ENCODE measurements at places on chromosomes 12 and 14.

- DNase-seq = no peak
Observed at GRCh38 chr12:103901518-103902173, 28.6 kb upstream of the HSP90B1 start.

- DNase-seq = no peak
Observed at GRCh38 chr14:86640288-86640687, 1110.3 kb downstream of the FLRT2 start.

GRCh38 chr12:3017281-3017680, 58.1 kb downstream of the TEAD4 start:
- DNase-seq = no peak

DNA sequence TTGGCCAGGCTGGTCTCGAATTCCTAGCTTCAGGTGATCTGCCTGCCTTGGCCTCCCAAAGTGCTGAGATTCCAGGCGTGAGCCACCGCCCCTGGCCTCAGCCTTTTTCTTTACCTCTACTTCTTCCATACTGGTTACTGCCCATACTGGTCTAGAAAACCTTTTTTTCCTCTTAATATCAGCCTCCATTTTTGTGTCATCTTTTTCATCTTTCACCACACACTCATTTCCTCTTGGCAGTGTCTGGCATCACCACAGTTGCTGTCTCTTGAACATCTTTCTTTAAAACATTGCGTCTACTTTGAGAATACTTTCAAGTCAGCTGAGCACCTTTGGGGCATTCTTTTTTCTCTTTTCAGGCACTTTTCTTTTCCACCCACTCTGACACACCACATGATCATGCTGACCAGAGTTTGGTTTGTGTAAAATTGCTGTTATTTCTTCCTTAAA, 32.7 kb downstream of the DDX47 start:
- DNase-seq = no peak

DNA sequence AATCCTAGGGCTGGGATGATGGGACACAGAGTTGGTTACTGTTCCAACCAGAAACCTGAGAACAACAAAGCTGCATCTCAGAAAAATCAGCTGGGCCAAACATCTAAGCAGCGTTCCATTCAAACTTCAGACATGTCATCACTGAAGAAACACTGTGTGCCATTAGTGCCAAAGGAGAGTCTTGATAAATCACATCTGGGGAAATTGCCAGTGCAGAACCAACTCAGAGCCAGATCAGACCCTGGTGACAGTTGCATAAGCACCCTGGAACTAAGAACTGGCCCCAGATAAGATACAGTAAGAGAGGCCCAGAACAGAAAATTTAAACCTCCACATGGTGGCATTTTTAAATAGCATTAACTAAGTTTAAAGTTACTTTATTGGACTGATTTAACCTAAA, 482.8 kb downstream of the PRKD1 start:
- DNase-seq = no peak

DNA sequence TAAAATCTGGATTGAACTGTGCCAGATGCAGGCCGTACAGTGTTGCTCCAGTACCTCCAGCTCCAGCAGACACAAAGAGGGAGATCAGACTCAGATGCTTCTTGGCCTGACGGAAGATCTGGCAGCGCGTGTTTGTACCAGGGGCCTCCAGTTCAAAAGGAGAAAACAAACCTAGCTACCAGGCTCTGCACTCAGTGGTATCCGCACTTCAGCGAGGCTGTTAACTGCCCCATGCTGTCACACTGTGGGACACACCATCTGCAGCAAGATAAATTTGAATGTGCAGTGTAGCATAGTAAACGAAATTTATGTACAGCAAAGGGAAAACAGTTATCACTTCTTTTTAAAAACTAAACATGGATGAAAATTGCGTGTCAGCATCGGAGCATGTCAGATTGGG, 5.1 kb downstream of the DYNC1H1 start:
- DNase-seq = no peak

DNA sequence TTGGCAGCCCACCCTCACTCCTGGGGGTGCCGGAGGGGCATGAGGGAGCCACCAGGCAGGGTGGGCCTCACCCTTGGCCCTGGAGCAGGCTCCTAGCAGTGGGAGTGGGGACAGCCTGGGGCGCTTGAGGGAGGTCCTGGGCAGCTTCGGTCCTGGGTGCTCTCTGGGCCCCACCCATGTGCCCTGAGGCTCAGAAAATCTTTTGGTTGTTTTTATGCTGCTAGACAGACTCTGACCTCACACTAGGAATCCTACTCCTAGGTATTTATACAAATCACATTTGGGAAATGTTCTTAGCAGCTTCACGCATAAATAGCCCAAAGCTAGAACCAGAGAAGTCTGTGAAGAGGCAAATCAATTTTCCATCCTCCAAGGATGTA, 10.9 kb upstream of the ULK1 start:
- no peak for DNase-seq

DNA sequence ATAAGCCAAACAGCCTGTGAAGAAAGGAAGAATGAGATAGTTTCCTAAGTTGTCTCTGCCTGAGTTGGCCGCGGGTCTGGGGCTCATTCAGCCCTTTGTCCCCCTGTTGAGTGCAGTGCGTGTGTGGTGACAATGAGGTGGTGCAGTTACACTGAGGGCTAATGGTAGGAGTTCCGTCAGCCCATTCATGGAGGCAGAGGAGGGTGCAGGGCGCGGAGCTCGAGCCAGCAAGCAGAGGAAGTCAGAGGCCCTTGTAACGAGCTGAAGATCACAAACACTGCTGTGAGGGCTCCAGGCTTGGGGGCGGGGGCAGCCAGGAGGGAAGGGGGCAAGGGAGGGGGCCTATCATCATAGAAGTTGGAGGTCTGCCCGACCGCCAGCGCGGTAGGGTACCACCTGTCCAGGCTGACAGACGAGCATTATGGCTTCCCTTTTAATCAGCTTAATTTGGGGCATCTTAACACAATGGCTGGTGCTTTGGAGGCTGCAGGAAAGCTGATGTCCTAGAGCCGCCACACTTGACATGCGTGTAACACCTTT, 20.5 kb downstream of the CCND2 start:
- no peak for DNase-seq

DNA sequence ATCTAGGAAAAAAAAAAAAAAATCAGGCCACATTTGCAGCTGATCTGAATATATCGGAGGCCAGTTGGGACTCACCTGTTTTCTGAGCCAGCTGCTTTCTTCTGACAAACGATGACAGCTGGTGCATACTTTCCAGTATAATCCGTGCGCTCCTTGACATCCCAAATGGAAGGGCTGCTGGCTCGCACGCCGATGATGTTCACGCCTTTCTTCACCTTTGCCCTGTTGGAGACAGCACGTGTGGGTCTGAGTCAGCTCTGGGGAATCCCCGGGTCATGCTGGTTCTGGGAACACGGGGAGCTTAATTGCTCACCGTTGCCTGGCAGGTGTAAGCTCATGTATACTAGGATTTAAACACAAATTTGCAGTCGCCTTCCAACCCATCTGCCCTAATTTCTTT, 372.8 kb downstream of the TMEM132D start:
- no peak for DNase-seq

DNA sequence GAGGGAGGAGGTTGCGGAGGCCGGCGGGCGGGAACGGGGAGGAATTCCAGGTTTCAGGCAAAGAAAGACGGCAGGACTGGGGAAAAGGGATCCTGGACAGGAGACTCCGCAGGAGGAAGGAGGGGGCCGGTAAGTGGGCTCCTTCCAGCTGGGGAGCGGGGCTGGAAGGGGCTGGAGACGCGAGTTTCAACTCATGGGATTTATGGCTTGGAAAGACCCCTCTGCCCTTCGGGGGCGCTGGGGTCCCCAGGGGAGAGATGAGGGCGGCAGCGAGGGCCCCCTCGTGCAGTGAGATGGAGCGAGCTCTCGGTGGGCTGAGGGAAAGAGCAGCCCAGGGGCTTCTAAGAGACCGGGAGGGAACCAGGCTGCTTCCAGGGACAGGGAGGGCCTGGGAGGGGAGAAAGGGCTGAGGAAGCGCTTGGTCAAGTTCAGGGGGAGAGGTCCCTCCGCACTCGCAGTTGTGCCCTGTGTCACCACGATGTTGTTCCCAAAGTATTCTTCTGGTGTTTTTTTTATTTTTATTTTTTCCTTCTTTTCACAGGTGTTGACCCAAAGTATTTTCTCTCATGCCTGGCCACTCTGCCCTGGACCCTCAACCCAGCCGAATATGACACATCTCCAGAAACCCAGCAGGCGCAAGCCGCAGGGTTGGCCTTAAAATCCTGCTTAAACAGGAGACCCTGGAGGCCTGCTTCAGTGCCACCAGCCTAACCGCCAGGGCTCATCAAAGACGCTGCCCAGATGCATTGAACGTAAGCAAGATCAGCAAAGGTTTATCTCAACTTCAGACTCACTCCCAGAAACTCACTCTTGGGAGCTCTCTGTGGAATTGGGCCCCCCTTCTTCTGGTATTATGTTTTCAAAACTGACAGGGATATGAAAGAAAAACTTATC, 16.1 kb downstream of the TNFAIP2 start:
- DNase-seq = no peak

DNA sequence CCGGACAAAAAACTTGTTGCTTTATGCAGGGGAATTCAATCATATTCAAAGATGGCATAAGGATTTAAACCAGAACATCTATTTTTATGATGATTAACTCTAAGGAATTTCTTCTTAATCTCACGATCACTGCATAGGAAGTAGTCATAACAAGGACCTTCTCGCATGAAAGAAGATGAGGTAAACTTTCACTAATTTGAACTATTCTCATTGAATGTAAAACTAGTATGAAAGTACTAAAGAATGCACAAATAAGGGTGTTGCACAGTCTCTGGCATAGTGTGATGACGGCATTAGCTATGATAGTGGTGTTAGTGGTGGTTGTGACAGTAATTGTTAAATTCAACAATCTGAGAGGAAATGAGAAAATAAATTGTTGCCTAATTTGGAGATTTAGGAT, 280.0 kb downstream of the SLC6A15 start:
- DNase-seq = peak; percentile 31

- DNase-seq = no peak
Observed at GRCh38 chr14:102811254-102811963, 34.2 kb downstream of the TRAF3 start.

DNA sequence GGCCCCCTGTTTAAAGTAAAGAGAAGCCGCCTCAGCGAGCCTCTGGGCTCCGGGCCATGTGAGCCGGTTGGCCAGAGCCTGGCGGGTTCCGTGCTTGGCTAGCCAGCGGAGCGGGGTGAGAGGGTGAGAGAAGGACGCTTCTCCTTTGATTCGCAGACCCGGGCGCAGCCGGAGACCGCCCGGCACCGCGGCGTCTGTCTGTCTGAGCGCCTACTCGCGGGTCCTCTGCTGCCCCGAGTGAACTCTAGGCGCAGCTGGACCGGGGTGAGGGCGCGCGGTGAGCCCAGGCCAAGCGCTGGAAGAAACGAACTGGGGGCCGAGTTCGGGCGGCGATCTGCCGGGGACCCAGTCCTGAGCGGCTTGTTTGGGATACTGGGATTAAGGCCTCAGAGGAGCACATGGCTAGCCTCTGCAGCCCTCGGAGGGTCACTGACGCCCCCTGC, 41.4 kb upstream of the TBX5 start:
- no peak for DNase-seq

DNA sequence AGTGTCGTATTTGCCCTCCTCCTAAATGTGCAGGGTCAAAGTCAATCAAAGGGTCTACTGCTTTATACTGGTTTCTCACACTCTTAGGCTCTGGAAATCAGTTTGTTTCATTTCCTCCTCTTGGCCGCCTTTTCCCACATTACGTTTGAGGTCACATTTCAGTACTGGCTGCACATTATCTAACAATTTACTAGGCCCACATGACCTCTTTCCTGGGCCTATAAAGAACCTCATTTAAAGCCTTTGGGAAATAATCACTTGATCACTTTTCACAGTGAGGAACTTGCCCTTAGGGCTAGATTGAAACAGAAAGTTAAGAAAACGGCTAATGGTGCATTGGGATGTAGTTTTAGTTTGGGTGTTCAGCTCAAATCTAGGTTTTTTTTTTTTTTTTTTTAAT, 497.5 kb downstream of the RERGL start:
- DNase-seq = no peak

DNA sequence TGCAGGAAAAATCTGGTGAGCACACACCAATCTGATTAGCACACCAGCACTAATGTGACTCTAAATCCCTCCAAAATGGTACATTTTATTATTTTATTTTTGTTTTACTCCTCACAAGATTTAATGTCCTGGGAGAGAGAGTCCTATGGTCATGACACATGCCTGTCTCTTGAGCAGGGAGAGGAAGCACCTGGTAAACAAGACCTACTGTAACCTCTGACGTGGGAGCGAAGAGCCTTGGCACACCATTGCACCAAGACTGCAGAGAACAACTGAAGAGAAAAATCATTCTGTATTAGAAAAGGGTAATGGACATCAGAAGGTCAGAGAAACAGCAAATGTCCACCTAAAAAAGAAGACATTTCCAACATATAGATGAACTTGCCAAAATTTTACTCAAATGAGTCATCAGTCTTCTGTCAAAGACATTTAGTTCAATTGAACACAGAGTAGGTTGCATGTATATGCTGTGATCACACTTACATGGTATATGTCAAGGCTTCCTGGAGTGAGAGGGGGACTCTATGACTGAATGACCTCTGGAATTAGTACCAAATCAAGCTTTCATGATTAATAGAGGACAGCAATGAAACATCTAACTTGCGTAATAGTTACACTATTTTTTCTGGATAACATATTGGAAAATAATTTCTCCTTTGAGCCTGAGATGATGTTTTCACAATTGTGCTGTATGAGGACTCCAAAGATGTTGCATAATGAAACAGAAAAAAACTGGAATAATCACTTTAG, 186.9 kb upstream of the FLRT2 start:
- DNase-seq = peak; percentile 44

DNA sequence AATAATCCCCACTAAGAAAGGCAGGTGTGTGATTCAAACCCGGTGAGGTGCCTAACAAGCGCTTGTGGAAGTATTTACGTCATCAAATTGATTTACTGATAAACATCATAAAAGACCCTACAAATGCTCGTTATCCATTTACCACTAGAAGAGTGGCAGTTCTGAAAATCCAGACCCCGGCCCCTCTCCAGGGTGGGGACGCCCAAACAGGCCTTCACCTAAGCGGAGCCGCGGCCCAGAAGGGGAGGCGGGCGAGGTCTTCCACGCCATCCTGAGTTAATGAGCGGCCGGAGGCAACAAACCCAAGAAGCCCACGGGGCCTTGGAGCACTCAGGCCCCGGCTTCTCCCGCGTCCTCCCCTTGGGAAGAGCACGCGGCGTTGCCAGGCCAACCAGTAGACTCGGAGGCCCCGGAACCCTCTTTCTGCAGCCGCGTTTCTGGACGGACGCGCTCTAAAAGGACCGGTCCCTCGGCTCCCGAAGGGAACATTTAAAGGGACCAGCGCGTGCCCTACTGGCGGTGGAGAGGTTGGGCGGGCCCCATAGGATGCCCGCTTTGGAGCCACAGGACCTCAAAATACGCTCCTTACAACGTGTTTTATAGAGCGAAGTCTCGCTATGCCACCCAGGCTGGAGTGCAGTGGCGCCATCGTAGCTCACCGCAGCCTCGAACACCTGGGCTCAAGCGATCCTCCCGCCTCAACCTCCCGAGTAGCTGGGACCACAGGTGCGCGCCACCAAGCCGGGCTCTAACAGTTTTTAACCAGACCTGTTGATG, 3.5 kb downstream of the PTPN21 start:
- DNase-seq = peak; percentile 88

GRCh38 chr14:100889641-100890040, 13.9 kb downstream of the RTL1 start:
- DNase-seq = no peak

Measured in fibroblast of skin of right biceps (primary cell).